ENCODE measurements at places on chromosomes 3 and 15.

- no peak for DNase-seq
Measured at GRCh38 chr15:69548395-69549180, 96.0 kb downstream of the RPLP1 start.

DNA sequence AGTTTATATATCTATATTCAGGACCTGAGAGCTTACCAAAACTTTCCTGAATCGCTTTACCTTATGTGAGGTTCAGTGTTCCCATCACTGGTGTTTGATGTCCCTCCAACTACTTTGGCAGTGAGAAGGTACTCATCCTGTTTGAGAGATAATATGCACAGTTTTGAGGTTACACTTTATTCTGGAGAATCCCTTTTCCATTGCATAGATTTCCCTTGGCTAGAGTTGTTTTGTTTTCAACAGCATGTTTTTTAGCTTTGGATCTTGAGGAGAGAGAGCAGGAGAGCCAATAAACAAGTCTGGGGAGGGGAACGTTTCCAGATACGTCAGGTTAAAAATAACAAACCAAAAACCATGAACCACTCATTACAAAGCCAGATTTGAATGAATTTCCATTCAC is 33.6 kb downstream of the CD200 start:
- no peak for DNase-seq

GRCh38 chr15:99613887-99614647 is 48.3 kb downstream of the MEF2A start:
- peak; percentile 69 for DNase-seq

DNA sequence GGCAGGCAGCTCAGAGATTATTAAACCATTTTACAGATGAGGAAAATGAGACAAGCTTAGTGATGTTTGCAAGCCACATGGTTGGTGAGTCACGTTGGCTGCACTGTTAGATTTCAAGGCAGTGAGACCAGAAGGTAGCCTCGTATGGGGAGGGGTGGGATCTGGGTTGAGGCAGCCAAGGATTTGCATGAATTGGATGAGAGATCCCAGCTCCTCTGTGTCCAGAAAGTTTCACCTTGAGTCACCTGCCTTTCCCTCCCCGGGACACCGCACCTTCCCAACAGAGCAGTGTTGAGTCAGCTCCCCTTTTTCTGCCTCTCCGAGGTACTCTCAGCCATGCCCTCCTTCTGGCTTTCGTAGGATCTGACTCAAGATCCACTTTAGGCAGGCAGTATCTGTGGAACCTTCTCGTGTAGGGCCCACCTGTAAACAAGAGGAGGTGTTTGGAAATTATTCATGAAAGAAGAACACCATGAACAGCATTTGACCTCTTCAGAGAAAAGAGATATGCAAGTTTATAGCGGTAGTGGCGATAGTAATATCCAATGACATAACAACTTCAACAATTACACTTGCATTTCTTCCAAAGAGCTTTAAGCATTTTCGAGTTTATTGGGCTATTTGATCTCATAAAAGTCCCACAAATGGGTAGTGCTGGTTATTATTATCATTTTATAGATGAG is 46.8 kb upstream of the VPS8 start:
- DNase-seq, result no peak

GRCh38 chr3:64223791-64224745 is 1.2 kb downstream of the PRICKLE2 start:
- DNase-seq, result no peak

Measured in adipocyte (in vitro differentiated cells).